ENCODE measurements at places on chromosomes 7 and 10.

GRCh38 chr10:80260295-80261243 lies 28.9 kb downstream of the MAT1A start:
- DNase-seq = no peak

DNA sequence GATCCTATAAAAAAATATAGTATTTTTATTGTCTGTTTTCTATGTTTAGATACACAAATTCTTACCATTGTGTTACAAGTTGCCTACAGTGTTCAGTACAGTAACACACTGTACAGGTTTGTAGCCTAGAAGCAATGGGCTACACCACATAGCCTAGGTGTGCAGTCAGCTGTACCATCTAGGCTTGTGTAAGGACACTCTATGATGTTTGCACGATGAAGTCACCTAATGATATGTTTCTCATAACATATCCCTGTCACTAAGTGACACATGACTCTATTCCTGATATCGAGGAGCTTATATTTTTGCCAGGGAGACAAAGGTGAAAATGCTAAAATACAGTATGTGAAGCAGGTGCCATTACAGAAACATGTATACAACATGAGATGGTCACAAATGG lies 18.6 kb downstream of the ZNF25 start:
- no peak for DNase-seq

DNA sequence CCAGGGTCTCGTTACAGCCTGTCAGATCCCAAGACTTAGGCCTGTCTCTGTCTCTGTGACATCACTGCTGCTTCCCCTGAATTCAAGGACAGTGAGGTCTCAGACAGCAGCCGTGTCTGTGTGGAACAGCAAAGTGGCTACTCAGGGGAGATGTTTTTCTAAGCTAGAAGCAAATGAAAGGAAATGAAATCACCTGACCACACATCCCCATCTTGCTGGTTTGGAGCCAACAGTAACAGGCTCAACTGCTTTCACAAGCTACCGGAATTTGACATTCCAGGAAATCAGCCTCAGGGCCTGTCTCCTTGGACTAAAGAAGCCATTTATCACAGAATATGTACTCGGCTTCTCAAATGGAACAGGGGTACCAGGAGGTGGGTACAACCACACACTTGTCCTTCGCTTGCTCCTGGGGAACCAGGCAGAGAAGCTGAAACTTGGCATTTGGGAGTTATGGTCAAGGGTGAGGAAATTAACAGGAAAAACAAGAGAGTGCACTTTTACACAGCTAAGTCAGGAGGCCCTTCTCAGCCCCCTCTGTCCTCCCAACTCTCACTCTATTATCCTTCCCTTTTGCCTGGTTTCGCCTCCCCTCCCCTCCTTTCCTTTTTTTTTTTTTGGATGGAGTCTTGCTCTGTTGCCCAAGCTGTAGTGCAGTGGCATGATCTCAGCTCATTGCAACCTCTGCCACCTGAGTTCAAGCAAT lies 73.2 kb downstream of the SPDYE5 start:
- DNase-seq = no peak

GRCh38 chr7:55365205-55365674 lies at the start of gene LANCL2:
TSS of gene LANCL2 (plus strand) at chr7:55365337. CDS start at chr7:55366026, 689 bp downstream.
- DNase-seq = peak; percentile 77

GRCh38 chr10:1734288-1734687 lies 3.0 kb downstream of the ADARB2 start:
- DNase-seq = no peak

GRCh38 chr10:73635781-73636180 lies 5.5 kb downstream of the MYOZ1 start:
- DNase-seq = no peak

DNA sequence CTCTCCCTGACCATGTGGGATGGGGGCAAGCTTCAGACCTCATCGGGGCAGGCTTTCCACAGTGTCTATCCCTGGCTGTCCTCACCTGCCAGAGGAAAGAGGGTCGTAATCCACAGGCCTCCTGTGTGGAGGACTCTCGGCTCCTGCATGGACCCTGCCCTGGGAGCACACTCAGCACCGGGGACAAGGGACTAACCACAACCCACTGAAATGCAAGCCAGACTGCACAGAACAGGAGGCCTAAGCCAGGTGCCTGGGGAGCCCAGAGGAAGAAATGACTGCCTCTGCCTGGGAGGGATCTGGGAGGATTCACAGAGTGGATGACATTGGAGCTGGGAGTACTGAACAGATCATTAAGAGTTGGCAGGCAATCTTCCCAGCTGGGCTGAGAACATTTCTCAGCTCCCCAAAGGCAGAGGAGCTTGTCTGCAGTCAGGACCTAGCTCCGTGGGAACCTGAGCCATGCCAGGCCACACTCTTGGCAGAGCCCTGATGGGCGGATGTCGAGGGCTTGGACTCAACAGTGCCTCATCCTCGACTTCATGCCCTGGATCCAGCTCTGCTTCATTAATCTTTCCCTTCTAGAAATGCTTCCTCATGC lies 213.4 kb downstream of the USP6NL start:
- no peak for DNase-seq

- DNase-seq = no peak
These were observed 132.0 kb upstream of the AKR1E2 start for GRCh38 chr10:4693967-4694366.

- no peak for DNase-seq
These were observed 55.1 kb downstream of the VOPP1 start for GRCh38 chr7:55517191-55517633.

- peak; percentile 78 for DNase-seq
These were observed 117.6 kb upstream of the FAM204A start for GRCh38 chr10:118459642-118460193.

GRCh38 chr7:118033273-118033672 lies 150.7 kb upstream of the LSM8 start:
- no peak for DNase-seq

DNA sequence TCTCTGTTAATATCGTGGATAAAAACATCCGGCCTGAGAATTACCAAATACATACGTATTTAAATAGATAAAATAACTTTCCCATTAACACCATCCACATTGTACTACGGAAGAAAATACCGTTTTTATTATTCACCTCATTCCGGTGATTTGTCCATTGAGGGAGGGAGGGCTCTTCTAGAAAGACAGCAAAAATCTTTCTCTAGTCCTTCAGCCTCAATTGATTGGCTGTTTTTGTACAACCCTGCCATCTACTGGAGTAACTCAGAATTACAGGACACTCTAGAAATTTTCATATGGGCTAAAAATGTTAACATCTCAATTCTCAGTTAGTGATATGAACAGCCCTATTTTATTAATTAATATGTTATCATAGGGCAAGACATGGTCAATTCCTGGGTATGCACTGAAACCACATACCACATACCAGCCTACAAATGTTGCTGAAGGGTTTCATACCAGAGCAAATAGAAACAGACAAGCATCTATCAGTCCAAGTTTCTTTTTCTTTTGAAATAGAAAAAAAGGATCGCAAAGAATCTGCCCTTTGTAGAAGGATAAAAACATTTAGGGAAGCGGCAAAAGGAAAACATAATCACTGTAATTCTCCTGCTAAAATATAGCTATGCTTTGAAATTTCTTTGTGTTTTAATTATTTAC lies 55.8 kb upstream of the CDCA7L start:
- DNase-seq = no peak

- DNase-seq = no peak
These were observed 420 bp upstream of the MINPP1 start for GRCh38 chr10:87504307-87504639.

DNA sequence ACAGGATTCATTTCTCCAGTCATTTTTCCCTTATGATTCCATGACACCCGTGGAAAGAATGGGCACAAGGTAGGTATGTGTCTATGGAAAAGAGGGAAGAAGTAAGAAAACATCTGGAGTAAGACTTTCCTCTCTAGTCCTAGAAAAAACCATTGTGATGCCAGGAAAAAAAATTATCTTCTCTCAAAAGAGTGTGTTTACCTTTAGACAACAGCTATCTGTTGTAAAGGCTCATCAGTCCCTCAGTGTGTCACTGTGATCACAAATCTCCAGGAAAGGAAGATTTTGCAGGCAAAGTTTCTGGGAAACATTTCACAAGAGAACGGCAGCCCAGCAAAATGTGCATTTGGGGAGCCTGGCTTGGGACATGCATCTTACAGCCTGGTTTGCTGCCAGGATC lies 44.8 kb downstream of the CALML3 start:
- no peak for DNase-seq

DNA sequence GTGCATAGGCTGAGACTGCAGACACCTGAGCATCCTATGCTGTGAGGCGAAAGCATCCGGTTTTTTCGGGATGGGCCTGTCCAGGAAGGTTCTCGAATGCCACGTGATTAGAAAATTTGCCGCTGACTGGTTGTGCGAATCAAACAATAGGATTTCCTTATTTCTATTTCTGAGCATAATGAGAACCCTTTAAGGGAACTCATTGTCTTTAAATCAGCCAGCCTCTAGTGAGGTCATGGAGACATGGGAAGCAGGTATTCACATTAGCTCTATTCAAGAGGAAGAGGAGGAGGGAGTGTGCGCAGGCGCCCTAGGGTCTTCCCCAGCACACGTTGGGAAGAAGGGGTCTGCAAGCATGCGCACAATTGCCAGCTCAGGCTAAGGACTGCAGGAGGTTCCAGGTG lies 5.6 kb downstream of the GIMAP1 start:
- DNase-seq = no peak

DNA sequence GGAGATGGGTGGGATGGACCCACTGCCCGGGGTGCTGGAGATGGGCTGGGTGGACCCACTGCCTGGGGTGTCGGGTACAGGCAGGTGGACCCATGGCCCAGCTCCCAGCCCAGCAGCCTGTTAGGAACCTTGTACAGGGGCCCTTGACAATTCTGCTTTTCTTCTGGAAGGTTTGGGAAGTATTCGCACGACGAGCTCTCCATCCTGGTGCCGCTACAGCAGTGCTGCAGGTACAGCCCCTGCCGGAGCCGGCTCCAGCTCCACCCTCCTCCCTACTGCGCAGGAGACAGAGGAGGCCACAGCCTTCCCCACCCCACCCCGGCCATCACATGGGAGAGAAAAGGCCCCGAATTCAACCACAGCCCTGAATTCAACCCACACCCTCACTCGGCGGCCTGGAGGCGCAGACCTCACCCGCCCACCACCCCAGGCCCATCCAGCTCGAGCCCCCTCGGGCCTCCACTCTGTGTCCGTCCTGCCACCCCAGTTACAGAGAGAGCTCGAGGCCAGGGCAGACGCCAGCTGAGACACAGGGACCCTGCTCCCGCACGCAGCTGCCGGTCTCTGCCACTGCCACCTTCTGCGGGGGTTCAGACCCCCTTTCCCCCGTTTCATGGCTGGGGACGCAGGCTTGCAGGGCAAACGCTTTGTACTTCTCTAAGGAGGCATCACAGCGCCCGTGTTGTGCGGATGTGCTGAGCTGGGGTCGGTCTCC lies 31.3 kb upstream of the FOXL3 start:
- no peak for DNase-seq

GRCh38 chr10:99983280-99983988 lies 26.3 kb downstream of the DNMBP start:
- DNase-seq = no peak

- no peak for DNase-seq
These were observed 82.5 kb upstream of the BAIAP2L1 start for GRCh38 chr7:98483276-98483963.

- DNase-seq = no peak
These were observed 24.1 kb downstream of the ZNF92 start for GRCh38 chr7:65397730-65398142.

- no peak for DNase-seq
These were observed 17.6 kb upstream of the ORAI2 start for GRCh38 chr7:102415685-102416225.

DNA sequence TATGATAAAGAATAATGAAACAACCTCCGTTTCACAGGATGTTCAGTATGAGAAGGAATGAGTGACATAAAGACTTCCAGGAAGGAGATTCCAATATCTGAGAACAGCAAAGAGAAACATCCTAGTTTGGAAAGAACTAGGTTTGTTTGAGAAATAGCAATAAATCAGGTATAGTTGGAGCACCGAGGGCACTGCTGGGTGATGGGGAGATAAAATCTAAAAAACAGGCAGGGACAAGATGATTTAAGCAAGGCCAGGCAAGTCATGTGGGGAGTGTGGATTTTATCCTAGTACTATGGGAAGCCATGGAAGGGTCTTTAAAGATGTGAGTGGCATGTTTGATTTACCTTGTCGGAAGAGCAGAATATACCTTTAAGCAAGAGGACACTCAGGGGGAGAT lies 169.7 kb downstream of the SPAG6 start:
- DNase-seq = no peak

GRCh38 chr7:2833083-2833910 lies 10.8 kb downstream of the GNA12 start:
- DNase-seq = no peak

DNA sequence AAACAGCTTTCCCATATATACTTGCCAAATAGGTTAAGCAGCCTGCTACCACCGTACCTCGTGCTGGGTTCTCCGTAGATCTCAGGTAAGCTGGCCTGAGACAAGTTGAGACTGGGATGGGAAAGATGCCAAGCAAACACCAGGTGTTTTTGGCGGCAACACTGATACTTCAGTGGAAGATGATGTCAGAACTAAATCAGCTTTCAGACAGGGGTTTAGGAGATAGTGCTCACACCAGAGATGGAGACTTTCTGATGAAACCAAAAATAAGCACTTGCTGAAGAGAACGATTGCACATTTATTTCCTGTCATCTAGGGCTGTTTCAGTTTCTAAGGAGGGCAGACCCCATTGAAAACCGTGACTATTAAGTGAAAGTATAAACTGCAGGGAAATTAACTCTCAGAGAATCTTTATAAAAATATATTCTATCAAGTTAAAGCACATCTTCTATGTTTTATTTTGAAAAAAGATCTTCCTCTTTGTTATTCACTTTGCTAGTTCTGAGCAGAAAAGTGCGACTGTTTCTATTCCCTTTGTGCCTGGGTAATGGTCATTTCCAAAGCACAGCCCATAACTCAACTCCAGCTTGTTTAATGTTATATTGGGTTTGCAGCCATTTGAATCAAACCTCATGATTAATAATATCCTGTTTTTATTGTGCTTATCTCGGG lies 149.9 kb downstream of the CPED1 start:
- DNase-seq = no peak

GRCh38 chr10:123019941-123020703 lies 11.3 kb downstream of the ACADSB start:
- DNase-seq = no peak

DNA sequence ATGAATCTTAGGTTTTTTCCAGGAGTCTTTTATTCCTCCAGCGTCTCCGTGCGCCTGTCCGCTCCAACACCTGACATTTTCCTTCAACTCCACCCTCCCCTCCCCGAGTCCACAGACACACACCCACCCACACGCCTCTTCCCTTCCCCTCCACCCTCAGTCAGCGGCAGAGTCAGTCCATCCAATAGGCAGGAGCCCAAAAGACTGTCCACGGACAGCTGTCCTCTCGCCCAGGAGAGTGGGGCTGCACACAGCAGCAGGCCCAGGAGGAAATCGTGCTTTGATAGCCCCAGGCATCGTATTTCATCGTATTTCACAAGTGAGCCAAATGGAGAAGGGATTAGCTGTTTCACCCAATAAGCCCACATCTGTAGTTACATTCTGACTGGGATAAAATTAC lies 285.1 kb downstream of the ZEB1 start:
- no peak for DNase-seq

Data from anterior cingulate cortex (tissue), 58 donors.